ENCODE measurements at places on chromosomes 5 and 9. TPM values are rescaled to one million over a fixed set of nuclear protein-coding genes. Genes with fewer than 3 reads are reported as not detected.

DNA sequence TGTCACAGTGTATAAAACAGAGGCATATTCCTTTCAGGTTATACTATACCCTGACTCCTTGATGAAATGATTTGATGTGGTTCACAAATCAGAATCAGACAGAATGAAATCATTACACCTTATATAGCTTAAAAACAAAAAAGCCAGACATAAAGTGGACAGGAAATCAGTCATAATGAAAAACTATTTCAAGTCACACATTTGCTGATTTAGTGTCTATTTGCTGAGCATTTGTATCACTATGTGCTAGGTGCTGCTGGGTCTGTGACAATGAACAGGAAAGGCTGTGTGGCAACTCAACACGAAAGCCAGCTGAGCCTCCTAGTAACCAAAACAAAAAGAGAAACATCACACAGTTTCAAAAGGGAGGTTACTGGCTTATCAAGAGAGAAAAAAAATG is 194.0 kb downstream of the EFNA5 start:
- H3K27ac ChIP-seq, result no peak overlapping the region
- H3K27me3 ChIP-seq, result no peaks in the 10 kb centered on the region
- H3K4me1 ChIP-seq, result peaks cover 7% of the 10 kb centered on the region
- no peak for DNase-seq
- no peaks in the 10 kb centered on the region for H3K36me3 ChIP-seq

DNA sequence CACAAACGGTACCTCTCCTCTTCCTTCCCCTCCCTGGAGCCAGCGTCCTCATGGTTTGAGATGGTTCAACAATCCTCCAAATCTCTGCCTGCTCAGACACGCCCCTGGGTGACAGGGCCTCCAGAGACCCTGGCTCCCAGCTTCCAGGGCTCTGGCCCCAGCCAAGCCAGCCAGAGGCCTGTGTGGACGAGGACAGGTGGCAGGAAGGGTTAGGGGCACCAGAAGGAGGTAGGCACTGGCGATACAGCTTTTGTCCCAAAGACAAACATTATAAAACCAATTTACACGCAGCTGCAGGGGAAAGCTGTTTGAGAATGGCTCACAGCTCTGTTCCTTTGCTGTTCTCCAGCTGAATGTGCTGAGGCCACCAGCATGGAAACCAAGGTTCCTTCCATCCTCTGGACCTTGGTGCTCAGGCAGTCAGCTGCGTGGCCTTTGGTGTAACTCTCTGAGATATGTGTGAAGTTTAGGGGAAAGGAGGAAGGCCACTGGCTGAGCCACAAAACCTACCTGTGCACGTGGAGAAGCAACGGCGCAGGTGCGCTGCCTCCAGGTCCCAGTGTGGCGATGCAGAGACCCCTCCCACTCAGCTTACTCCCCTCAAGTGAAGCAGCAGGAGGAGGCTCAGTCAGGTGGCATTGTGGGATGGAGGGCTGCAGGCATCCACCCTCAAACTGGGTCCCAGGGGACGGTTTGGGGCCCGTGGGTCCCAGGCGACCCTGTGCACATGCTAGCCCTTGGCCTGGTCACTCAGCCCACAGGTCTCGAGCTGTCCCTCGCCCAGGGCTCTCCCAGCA is 4.3 kb upstream of the QRFP start:
- H3K4me3 ChIP-seq, result no peak overlapping the region
- H3K36me3 ChIP-seq, result no peaks in the 10 kb centered on the region
- DNase-seq, result no peak
- H3K27ac ChIP-seq, result no peak overlapping the region

DNA sequence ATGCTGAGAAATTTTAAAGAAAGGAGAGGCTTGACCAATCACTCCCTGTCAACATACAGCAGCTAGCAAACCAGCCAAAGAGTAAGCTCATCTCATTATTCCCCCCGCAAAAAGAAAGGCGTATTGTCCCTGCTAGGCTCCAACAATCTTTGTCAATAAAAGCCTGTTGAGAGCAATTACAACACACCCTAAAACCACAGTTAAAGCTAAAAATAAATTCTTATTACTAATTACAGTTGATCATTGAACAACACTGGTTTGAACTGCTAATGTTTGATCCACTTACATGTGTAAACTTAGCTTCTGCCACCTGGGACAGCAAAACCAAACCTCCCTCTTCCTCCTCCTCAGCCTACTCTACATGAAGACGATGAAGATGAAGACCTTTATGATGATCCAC is 151.2 kb downstream of the TSSK1B start:
- DNase-seq, result no peak
- H3K27me3 ChIP-seq, result no peaks in the 10 kb centered on the region
- no peak overlapping the region for H3K27ac ChIP-seq
- no peak overlapping the region for H3K4me3 ChIP-seq
- H3K4me1 ChIP-seq, result no peaks in the 10 kb centered on the region

The CAMK4 gene
- total RNA-seq, result 2.9 TPM

- no peak overlapping the region for H3K4me3 ChIP-seq
- H3K27me3 ChIP-seq, result no peaks in the 10 kb centered on the region
- no peaks in the 10 kb centered on the region for H3K4me1 ChIP-seq
- H3K27ac ChIP-seq, result no peak overlapping the region
- no peaks in the 10 kb centered on the region for H3K36me3 ChIP-seq
Observed at GRCh38 chr5:2164586-2164985, 281.9 kb upstream of the IRX4 start.

DNA sequence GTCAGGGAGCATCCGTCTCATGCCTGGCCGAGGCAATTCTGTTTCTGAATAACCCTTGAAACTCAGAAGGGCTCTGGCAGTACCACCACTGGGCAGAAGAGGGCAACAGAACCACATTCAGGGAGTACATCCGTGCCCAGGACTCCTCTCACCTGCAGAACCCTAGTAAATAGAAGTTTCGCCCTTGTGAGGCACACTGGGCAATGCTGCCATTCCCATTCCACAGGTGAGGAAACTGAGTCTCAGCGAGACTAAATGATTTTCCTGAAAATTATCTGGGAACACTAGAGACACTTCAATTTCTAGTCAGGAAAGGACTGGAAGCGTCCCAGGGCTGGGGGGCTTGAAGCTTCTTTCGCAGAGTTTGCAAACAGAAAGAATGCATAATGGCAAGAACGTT is 74.7 kb downstream of the FGF1 start:
- H3K4me3 ChIP-seq, result no peak overlapping the region
- no peaks in the 10 kb centered on the region for H3K27me3 ChIP-seq
- DNase-seq, result peak; percentile 75
- no peaks in the 10 kb centered on the region for H3K36me3 ChIP-seq
- H3K27ac ChIP-seq, result no peak overlapping the region

DNA sequence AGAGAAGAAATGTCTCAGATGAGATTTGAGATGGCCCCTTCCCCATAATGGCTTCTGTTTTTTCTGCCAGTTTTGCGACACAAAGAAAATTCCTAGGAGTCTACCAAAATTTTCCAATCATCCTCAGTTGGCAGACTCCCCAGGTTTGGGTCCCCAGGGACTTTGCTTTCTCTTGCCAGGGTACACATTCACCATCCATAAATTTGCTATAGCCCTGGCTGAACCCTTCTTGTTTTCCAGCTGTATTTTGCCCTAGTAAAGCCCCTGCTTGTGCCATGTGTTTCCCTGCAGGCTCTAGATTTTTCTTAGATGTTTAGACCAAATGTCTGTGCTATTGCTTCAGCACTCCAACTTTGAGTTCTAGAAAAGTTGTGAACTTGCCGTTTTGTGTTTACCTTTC is 283.2 kb downstream of the ANXA1 start:
- no peaks in the 10 kb centered on the region for H3K36me3 ChIP-seq
- H3K4me3 ChIP-seq, result no peak overlapping the region
- H3K27ac ChIP-seq, result no peak overlapping the region
- no peaks in the 10 kb centered on the region for H3K27me3 ChIP-seq

DNA sequence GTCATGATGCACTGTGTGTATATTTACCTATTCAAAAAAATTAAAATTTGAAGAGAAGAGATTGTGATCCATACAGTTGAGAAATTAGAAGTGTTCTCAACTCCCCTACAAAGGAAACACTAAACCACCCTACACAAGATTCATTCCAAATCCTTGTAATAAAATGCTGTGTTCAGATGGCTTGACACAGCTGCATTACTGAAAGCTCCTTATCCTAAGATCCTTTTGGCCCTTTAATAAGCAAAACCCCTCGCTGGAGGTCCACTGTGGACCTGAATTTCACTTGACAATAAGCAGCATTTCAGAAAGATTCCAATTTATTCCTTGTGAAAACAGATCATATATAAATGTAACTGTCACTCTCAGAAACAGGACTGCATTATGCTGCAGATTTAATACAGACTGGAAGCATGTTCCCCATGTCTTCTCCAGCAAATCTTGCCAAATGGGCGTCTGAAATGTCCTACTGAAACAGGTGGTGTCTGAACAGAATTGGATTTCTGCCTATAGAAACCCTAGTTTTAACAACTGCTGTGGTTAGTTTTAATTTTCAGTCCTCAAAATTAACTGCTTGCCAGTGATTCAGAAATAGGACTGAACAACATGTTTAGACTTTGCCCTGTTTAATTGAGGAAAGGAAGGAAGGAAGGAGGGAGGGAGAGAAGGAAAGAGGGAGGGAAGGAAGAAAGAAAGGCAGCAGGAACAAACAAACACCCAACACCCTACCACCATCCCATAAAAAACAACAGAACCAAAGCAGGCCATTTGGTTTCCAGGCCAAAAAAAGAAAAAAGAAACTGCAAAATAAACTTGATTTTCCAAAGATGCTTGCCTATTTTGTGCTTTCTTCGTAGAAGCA is 179.6 kb downstream of the MLLT3 start:
- no peak for DNase-seq
- no peak overlapping the region for H3K4me3 ChIP-seq
- H3K36me3 ChIP-seq, result no peaks in the 10 kb centered on the region
- no peaks in the 10 kb centered on the region for H3K4me1 ChIP-seq
- H3K27me3 ChIP-seq, result no peaks in the 10 kb centered on the region
- peak overlapping the region; percentile 4 for H3K27ac ChIP-seq

DNA sequence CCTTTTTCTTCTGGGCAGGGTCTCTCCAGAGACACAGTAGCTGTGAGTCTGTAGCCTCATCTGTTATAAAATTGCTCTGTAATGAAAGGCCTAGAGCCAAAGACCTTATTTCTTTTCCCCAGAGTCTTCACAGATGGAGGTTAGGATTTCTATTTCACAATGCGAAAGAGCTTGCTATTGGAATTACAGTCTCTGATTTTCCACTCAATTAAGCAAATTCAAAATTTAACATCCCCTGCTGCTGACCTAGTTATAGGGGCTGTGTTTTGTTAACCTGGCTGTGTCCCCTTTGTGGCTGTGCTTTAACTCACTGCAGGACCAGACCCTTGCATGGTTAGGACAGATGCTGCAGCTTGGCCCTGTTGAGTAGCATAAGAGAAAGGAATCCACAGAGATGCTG is 190.3 kb upstream of the NMUR2 start:
- H3K27me3 ChIP-seq, result no peaks in the 10 kb centered on the region
- H3K4me1 ChIP-seq, result no peaks in the 10 kb centered on the region
- DNase-seq, result no peak
- H3K36me3 ChIP-seq, result no peaks in the 10 kb centered on the region

- H3K27ac ChIP-seq, result no peak overlapping the region
- no peak overlapping the region for H3K4me3 ChIP-seq
- H3K27me3 ChIP-seq, result no peaks in the 10 kb centered on the region
- no peaks in the 10 kb centered on the region for H3K4me1 ChIP-seq
Observed at GRCh38 chr5:71693828-71694427, 25.1 kb upstream of the CARTPT start.

DNA sequence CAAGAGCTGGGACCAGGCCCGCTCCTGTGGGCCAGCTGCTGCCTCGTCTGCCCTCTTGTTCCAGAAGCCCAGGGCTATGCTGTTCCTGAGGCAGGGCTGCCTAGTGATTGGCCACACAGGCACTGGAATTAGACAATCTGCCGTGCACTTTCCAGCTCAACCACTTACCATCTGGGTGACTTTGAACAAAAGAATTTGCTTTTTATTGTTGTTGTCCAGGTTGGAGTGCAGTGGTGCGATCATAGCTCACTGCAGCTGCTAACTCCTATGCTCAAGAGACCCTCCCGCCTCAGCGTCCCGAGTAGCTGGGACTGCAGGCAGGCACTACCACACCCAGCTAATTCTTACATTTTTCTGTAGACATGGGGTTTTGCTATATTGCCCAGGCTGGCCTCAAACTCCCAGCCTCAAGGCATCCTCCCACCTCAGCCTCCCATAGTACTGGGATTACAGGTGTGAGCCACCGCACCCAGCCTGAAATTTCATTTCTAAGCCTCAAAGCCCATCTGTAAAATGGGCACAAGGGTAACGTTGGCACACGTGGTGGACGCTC is 1.2 kb upstream of the NEK6 start:
- no peaks in the 10 kb centered on the region for H3K27me3 ChIP-seq
- H3K27ac ChIP-seq, result no peak overlapping the region
- no peaks in the 10 kb centered on the region for H3K36me3 ChIP-seq
- H3K4me3 ChIP-seq, result no peak overlapping the region
- H3K4me1 ChIP-seq, result peaks cover 16% of the 10 kb centered on the region

GRCh38 chr5:125194883-125195282 is 448.4 kb upstream of the ZNF608 start:
- DNase-seq, result no peak
- no peaks in the 10 kb centered on the region for H3K27me3 ChIP-seq
- no peak overlapping the region for H3K4me3 ChIP-seq
- H3K27ac ChIP-seq, result no peak overlapping the region

DNA sequence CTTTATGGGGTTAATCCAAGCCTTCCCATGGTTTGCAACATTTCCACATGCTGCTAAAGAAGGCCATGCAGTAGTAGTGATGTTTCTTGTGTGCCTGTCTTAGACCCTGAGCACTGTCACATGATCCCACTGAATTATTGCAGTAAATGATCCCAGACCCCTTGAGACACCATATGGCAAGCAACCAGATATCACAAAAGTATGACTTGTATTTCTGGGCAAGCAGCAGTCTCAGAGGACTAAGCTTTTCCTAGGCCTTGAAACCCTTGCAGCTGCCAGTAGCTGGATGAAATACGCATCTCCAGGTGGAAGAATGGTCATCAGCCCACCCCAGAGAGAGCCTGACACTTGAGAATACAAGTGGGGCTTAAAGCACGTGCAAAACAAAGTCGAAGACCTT is 41.8 kb downstream of the CDO1 start:
- no peaks in the 10 kb centered on the region for H3K27me3 ChIP-seq
- H3K27ac ChIP-seq, result no peak overlapping the region
- no peaks in the 10 kb centered on the region for H3K36me3 ChIP-seq
- no peak for DNase-seq
- H3K4me3 ChIP-seq, result no peak overlapping the region
- H3K4me1 ChIP-seq, result no peaks in the 10 kb centered on the region

The CSF1R gene
- 7.2 TPM for total RNA-seq

The FBP2 gene
- not detected for total RNA-seq

GRCh38 chr5:151923866-151924476 is 680 bp downstream of the GLRA1 start:
- H3K4me3 ChIP-seq, result no peak overlapping the region
- no peak for DNase-seq

The GLRA1 gene
- total RNA-seq, result not detected

The MLANA gene
- total RNA-seq, result not detected

GRCh38 chr9:124733964-124734740 is 37.0 kb downstream of the NR6A1 start:
- H3K4me1 ChIP-seq, result no peaks in the 10 kb centered on the region
- H3K36me3 ChIP-seq, result no peaks in the 10 kb centered on the region
- H3K4me3 ChIP-seq, result no peak overlapping the region
- H3K27me3 ChIP-seq, result no peaks in the 10 kb centered on the region
